Gastroesophageal sphincter (tissue), 4 donors: ENCODE measurements at places on chromosomes 11 and 22. TPM values are rescaled to one million over a fixed set of nuclear protein-coding genes. Genes with fewer than 3 reads are reported as not detected.

- H3K27me3 ChIP-seq: peaks cover 13% of the 10 kb centered on the region
- H3K27ac ChIP-seq: no peak overlapping the region
- H3K36me3 ChIP-seq: no peaks in the 10 kb centered on the region
- H3K4me1 ChIP-seq: no peaks in the 10 kb centered on the region
Measured at GRCh38 chr22:43377896-43378704, 33.7 kb upstream of the MPPED1 start.

GRCh38 chr22:40178417-40179409 is 988 bp downstream of the TNRC6B start:
- H3K36me3 ChIP-seq: no peaks in the 10 kb centered on the region
- no peaks in the 10 kb centered on the region for H3K27me3 ChIP-seq
- ATAC-seq: no peak
- peak overlapping the region; percentile 77 for H3K27ac ChIP-seq
- peaks cover 22% of the 10 kb centered on the region for H3K4me1 ChIP-seq

- H3K4me1 ChIP-seq: no peaks in the 10 kb centered on the region
- H3K36me3 ChIP-seq: no peaks in the 10 kb centered on the region
- no peak for ATAC-seq
- no peaks in the 10 kb centered on the region for H3K27me3 ChIP-seq
- no peak overlapping the region for H3K27ac ChIP-seq
- no peak overlapping the region for H3K4me3 ChIP-seq
Measured at GRCh38 chr11:79097246-79097875, 343.5 kb downstream of the TENM4 start.

DNA sequence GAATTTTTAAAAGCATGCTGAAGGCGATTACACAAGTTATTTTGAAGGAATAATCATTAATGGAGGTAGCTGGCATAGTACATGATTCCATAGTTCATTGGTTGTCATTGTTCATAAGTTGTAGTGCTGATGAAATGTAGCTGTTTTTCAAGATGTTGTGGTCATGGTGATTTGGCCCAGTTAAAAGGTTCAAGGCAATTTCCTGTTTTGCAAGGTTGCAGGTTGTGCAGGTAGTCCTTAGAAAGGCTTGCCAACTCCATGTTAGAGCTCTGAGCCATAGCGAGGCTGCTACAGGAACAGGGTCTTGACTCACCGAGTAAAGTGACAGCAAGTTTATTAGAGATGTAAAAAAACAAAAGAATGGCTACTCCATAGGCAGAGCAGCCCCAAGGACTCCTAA is 95.8 kb upstream of the CHORDC1 start:
- H3K4me3 ChIP-seq: no peak overlapping the region
- H3K36me3 ChIP-seq: no peaks in the 10 kb centered on the region
- no peak for ATAC-seq
- no peaks in the 10 kb centered on the region for H3K27me3 ChIP-seq
- H3K4me1 ChIP-seq: no peaks in the 10 kb centered on the region

GRCh38 chr11:74325649-74326645 is 14.5 kb upstream of the P4HA3 start:
- peak; percentile 72 for ATAC-seq
- H3K27ac ChIP-seq: no peak overlapping the region
- no peaks in the 10 kb centered on the region for H3K36me3 ChIP-seq

DNA sequence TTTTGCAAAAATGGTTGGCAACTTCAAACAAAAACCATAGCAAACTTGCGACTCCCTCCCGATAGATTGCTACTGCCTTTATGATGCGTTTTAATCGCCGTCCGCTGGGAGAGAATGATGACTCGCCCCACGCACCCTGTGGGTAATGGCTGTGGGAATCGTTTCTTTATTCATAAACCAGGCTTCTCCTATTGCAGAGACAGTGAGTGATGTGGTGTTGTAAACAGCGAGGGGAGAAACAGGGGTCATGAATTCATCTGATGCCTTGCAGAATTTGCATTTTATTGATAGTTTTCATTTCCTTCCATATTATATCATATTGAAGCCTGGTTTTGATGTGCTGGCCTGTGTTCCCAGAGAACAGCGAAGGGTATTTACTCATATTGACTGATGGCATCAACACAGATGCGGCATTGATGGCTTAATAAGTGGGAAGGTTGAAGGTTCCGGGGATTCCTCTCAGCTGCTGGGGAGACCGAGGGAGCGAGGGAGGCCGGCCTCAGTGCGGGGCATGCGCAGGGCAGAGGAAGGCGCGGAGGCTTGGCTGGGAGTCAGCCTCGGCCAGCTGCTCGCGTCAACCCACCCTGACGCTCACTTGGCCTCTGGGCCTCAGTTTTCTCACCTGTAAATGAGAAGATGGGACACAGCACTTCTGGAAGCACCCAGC is 41.3 kb downstream of the ARHGAP8 start:
- H3K4me3 ChIP-seq: no peak overlapping the region
- ATAC-seq: no peak
- H3K4me1 ChIP-seq: no peaks in the 10 kb centered on the region
- H3K27ac ChIP-seq: no peak overlapping the region

GRCh38 chr11:73961321-73961720 is 10.5 kb downstream of the DNAJB13 start:
- ATAC-seq: no peak
- peaks cover 29% of the 10 kb centered on the region for H3K27me3 ChIP-seq
- no peak overlapping the region for H3K4me3 ChIP-seq
- no peak overlapping the region for H3K27ac ChIP-seq
- H3K36me3 ChIP-seq: no peaks in the 10 kb centered on the region

DNA sequence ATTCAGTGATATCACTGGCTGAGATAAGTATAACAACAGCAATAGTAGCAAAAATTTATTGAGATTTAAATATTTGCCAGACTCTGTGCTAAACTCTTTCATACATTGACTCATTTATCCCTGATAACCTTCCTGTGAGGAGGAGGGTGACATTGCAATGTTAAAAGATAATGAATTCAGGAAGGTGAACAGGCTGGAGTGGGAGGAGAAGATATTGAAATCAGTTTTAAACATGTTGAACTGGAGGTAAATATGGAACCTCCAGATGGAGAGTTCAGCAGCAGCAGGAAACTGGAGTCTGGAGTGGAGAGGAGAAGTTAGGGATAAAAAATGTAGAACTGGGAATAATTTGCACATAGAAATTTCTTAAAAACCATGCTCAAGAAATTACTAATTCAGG is 142.0 kb upstream of the FAT3 start:
- H3K4me3 ChIP-seq: no peak overlapping the region
- no peaks in the 10 kb centered on the region for H3K36me3 ChIP-seq
- no peak overlapping the region for H3K27ac ChIP-seq
- no peaks in the 10 kb centered on the region for H3K27me3 ChIP-seq
- ATAC-seq: no peak
- no peaks in the 10 kb centered on the region for H3K4me1 ChIP-seq

DNA sequence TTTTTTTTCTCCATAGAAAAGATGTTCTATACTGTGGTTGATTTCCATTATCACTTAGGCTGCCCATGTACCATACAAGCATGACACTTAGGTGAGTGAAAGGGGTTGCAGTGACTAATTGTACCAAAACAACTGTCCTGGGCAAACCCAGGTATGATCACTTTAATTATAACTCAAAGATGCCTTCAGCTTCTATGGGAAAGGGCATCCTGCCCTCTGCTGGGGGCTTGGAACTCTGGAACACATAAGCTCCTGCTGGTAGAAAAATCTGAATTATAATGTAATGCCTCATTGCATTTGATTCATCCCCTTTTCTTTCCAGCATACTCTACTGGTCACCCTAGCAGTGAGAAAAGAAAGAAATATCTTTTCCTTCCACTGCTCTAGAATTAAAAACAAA is 206.3 kb downstream of the DDX10 start:
- no peak overlapping the region for H3K27ac ChIP-seq
- no peaks in the 10 kb centered on the region for H3K36me3 ChIP-seq
- no peak for ATAC-seq
- H3K4me3 ChIP-seq: no peak overlapping the region
- H3K27me3 ChIP-seq: no peaks in the 10 kb centered on the region

DNA sequence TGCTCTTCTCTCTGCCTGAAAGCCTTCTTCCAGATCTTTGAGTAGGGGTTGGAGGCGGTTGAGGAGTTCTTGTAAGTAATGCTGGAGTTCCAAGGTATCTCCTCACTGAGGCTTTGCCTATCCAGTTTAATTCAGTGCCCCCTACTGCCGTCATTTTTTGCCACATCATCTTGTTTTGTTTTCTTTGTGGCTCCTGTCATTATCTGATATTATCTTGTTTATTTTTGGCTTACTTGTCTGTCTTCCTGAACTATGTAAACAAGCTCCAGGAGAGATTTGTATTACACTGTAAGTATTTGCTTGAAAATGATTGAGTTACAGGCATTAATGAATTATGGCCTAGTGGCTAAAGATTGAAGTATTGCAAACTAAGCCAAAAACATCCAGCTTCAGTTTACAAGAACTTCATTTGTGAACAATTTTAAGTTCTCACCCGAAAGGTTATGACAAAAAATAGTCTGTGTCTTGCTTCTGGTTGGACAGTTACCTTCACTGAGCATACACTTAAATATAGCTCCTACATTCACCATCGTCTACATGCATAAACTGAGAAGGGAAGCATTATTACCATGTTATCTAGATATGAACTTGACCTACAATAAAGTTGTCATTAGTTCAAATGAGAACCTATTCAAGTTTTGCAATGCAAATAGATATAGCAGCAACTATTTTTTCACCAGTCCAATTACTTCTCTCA is 154.8 kb downstream of the ARHGAP42 start:
- no peak for ATAC-seq
- no peaks in the 10 kb centered on the region for H3K27me3 ChIP-seq
- no peaks in the 10 kb centered on the region for H3K4me1 ChIP-seq
- H3K4me3 ChIP-seq: no peak overlapping the region
- no peaks in the 10 kb centered on the region for H3K36me3 ChIP-seq

DNA sequence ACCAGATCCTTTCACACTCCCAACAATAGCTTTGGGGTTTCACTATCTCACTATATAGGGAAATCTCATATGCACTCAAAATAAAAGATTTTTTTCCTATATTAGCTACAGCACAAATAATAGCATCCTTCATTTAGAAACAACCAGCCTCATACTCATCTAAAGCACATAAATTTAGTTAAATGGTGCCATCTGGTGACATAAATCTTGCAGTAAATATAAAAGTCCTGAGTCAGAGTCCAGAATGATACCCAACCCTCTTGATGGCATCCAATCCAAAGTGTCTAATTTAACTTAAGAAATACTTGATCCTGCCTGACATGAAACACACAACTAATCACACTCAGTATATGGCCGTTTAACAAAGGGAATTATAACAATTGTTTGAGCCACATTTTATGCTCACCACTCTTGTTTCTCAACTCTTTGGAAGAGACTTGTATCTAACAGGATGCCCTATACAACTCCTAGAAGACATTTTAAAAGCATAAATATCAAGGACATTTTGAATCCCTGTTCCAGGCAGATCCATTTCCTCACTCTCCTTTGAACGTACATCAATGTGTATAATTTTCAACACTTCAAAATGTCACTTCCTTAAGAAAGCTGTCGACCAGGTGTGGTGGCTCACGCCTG is 36.2 kb downstream of the DLG2 start:
- H3K36me3 ChIP-seq: no peaks in the 10 kb centered on the region
- no peak for ATAC-seq
- H3K4me1 ChIP-seq: no peaks in the 10 kb centered on the region
- H3K27ac ChIP-seq: no peak overlapping the region

DNA sequence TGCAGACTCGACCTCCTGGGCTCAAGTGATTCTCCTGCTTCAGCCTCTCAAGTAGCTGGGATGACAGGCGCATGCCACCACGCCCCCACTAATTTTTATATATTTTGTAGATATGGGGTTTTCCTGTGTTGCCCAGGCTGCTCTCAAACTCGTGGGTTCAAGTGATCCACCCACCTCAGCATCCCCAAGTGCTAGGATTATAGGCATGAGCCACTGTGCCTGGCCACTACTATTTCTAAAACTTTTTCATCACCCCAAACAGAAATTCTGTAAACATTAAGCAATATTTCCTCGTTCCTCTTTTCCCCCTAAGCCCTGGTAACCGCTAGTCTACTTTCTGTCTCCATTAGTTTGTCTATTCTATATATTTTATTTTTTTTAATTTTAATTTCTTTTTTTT is 9.0 kb upstream of the ATG16L2 start:
- no peak overlapping the region for H3K4me3 ChIP-seq
- no peaks in the 10 kb centered on the region for H3K27me3 ChIP-seq
- no peaks in the 10 kb centered on the region for H3K4me1 ChIP-seq
- no peak for ATAC-seq
- H3K27ac ChIP-seq: no peak overlapping the region

DNA sequence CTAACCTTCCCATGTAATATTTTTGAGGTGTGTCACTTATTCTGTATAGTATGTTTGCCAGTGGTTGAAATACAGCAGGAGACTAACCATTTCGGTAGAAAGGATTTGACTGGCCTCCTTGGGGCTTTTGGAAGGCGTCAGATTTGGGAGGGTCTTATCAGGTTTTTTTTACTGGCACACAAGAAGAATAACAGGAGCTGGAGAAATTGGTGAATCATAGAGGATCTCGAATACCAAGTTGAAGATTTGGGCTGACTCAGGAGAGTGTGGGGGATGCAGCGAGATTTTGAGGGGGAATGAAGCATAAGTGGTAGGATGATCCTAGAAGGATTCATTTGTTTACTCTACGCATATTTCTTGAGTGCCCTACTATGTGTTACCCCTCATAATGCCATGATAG is 200.5 kb downstream of the DDX10 start:
- no peaks in the 10 kb centered on the region for H3K36me3 ChIP-seq
- no peaks in the 10 kb centered on the region for H3K27me3 ChIP-seq
- no peak overlapping the region for H3K4me3 ChIP-seq
- ATAC-seq: no peak
- H3K27ac ChIP-seq: no peak overlapping the region

DNA sequence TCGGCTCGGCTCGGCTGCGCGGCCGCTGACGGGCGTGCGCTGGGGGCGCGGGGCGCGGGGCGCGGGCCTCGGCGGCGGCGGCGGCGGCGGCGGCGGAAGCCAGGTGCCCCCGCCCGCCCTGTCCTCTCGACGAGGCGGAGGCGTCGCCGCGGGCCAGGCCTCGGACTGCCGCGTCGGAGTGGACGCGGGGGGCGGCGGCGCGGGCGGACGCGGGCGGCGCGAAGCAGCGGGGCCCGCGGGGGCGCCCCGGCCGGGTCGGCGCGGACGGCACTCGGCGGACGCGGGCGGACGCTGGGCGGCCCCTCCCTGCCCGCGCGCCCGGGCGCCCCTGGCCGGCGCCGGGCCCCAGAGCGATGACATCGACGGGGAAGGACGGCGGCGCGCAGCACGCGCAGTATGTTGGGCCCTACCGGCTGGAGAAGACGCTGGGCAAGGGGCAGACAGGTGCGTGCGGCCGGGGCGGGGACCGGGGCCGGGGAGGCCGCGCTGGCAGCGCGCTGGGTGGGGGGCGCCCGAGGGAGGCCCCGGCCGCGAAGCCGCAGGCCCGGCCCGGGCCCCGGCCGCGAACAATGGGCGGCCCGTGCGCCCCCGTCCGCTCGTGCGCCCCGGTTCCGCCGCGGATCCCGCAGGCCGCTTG is at the start of gene BRSK2:
Gene BRSK2 (plus strand): TSS at position 3 of the 637 bp plus-strand sequence. CDS start 351 bp downstream, at position 354.
- peaks cover 13% of the 10 kb centered on the region for H3K4me1 ChIP-seq
- no peak for ATAC-seq
- H3K36me3 ChIP-seq: no peaks in the 10 kb centered on the region
- H3K4me3 ChIP-seq: peak within 1 kb of the TSS; percentile 65

- H3K27ac ChIP-seq: peak overlapping the region; percentile 99
- no peaks in the 10 kb centered on the region for H3K27me3 ChIP-seq
- peak overlapping the region; percentile 75 for H3K4me3 ChIP-seq
- ATAC-seq: no peak
- H3K4me1 ChIP-seq: no peaks in the 10 kb centered on the region
Measured at GRCh38 chr11:108466405-108466804, 924 bp downstream of the C11orf65 start.

The LSP1 gene
- total RNA-seq: 33.8 TPM

The PANX2 gene
- 0.46 TPM for total RNA-seq

The JHY gene
- 8.1 TPM for total RNA-seq

The ATL3 gene
- total RNA-seq: 190 TPM

The NECTIN1 gene
- total RNA-seq: 3.4 TPM

The GAB4 gene
- not detected for total RNA-seq

The OR5A1 gene
- total RNA-seq: not detected

The DESI1 gene
- 23.3 TPM for total RNA-seq

The NRXN2 gene
- 25.4 TPM for total RNA-seq

The PHRF1 gene
- 18.0 TPM for total RNA-seq
